NCI-H446 (cell line): ENCODE measurements at places on chromosomes 16 and 17.

DNA sequence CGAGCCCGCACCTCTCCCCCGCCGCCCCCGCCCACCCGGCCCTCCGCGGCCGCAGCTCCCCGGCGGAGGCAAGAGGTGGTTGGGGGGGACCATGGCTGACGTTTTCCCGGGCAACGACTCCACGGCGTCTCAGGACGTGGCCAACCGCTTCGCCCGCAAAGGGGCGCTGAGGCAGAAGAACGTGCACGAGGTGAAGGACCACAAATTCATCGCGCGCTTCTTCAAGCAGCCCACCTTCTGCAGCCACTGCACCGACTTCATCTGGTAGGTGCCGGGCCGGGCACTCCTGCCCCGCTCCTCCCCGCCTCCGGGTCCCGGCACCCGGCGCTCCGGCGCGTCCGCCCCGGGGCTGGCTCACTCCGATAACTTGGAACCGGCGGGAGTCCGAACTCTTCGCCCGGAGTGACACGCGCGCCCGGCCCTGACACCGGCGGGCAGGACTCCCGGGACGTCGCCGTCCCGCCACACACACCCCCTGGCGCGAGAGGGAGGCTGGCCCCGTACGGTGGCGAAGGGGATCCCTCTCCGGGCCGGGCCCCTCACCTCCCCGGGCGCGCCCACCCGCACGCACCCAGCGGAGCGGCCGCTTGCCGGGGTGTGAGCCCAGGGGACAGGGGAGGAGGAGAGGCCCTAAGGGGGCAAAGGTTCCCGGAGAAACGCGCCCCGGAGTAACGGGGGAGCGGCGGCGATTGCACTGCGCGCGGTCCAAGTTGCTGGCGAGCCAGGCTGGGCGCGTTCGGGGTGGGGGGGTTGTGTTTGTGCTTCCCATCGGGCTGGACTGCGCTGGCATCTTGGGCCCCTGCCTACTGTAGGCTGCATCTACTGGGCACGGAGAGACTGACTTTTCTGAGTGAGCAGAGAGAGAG is 581 bp downstream of the PRKCA start:
- DNase-seq: peak; percentile 12

GRCh38 chr17:2964831-2965230 is 98.6 kb downstream of the OR1D5 start:
- no peak for DNase-seq

GRCh38 chr16:85532147-85532546 is 81.0 kb upstream of the GSE1 start:
- no peak for DNase-seq

DNA sequence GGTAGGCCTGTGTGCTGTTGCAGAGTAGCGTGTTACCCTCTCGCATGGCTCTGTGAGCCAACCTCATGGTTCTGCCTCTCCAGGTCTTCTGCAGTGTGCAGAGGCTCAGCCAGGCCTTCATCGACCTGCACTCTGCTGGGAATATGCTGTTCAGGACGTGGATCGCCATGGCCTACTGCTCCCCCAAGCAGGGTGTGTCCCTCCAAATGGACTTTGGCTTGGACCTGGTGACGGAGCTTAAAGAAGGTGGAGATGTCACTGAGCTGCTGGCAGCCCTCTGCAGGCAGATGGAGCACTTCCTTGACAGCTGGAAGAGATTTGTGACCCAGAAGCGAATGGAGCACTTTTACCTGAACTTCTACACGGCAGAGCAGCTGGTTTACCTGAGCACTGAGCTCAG is 75.8 kb upstream of the ENDOV start:
- DNase-seq: no peak

DNA sequence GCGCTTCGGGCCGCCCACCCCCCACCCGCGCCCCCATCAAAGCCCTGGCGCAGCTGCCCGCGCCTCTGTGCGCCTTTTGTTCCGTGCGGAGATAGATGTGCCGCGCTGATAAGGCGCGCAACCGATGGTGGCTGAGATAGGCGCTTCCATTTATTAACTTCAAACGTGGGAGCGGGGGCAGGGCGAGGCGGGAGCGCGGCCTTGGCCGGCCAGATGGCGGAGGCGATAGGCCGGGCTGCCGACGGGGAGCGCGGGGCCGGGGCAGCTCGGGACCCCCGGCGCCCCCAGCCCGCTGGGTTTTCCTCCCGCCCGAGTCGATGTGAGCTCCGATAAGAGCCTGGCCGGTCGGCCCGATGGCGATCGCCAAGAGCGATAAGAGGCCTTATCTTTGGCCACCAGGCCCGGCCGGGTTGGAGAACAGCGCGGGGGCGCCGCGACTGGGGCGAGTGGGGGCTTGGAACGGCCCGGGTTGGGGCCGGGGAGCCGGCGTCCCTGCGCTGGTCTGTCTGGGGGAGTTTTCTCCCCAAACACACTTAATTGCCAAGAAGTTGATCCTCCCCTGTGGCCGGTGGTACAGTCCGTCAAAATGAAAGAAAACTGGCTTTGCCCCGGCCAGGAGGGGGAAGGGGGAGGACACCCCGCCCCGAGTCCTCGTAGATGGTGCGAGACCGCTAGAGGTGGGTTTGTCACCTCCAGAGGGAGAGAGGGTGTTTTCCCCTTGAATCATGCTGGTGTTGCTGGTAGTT is 2.7 kb downstream of the ZFPM1 start:
- no peak for DNase-seq

GRCh38 chr16:29926711-29927052 is 656 bp upstream of the KCTD13 start:
- no peak for DNase-seq

- DNase-seq: no peak
Observed at GRCh38 chr16:4093495-4094126, 22.6 kb downstream of the ADCY9 start.

DNA sequence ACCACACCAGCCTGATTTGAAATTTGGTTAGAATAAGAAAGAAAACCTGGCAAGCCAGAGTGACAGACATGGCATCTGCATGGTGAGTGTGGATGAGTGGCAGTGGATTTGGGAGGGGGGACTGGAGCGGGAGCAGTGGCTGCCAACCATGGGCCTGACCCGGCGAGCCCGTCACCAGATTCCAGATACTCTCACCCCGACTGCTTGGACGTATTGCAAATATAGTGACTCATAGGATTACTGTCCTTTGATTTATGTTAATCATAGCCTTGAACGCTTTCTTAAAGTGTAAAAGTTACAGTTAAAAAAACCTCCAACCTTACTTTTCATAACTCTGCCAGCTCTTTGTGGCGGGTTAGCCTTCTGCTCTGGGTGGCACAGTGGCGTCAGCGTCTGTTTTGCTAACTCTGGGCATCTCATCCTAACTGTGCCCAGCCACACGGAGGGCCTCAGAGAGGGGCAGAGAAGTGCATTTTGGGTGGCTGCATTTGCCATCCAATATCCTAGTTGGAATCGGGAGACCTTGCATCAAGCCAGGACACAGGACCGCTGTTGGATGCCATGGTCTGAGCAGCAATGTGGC is 26.8 kb upstream of the FOXK2 start:
- DNase-seq: no peak

DNA sequence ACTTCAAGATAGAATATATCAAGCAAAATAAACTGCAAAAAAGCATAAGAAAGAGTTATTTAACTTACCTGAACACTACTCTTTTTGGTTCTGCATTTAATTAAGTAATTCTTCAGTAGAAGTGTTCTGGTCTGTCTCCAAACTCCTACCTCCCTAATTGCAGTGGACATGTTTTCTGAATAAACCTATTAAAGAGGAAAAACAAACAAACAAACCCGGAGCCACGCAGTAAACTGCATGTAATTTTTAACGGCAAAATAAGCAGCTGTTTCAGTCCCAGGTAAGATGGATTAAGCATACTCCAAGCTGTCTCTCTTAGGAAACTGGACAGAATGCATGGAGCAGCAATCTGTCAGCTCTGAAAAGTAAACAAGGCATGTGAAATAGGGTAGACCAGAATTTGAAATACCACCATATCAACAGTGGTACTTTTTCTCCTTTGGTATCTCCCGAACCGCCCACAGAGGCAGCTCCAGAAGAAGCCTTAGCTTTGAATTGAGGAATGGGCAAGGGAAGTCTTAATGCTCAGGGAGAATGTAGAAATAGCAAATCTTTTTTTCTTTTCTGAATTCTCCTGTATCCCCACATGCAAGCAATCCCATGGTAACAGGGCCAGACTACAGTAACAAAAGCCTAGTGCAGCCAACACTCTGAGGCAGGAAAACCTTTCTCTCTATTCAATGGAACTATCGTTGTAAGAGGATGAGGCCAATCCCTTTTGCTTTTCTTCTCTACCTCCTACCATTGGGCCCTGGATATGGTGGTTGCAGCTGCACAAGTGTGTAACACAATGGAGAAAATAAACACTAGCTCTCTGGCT is 12.5 kb downstream of the ABCA5 start:
- no peak for DNase-seq

- DNase-seq: no peak
Observed at GRCh38 chr16:53844804-53845203, 140.8 kb downstream of the FTO start.

GRCh38 chr16:71848622-71849021 is 2.8 kb downstream of the ATXN1L start:
- no peak for DNase-seq

DNA sequence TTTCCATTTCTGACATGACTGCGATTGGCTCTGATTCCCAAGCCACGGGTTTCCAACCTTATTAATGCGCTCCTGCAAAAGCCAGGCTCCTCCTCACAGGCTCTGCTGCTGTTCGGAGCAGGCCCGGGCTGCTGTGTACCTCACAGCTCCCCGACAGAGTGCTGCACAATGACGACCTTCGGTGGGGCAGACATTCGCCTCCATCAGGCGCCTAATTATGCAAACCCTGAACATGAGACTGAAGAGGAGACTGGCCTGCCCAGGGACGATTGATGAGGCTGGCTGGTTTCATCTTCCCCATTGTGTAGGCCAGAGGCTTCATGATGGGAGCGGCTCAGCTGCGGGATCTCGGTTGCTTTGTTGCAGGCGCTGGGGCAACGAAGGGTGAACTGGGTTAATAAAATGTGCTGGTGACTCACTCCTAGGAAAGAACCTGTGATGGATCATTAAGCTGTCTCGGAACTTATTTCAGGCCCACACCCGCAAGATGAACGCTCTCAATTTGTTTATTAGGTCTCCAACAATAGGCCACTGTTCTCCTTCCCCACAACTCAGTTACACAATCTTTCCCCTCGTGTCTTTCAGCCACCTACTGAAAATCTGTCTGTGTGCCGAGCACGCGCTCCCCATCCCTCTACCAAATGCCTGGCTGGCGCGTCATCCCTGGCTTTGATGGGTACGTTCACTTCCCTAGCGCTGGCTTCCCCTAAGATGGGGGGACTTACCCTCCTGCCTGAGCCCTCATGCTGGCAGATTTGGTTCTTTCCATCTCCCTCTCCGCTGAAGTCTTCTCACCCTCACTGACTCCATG is 27.2 kb upstream of the TOB1 start:
- no peak for DNase-seq

GRCh38 chr16:53055541-53056391 is 975 bp downstream of the CHD9 start:
- DNase-seq: no peak

- DNase-seq: no peak
Observed at GRCh38 chr17:82859431-82860403, 19.9 kb upstream of the ZNF750 start.

DNA sequence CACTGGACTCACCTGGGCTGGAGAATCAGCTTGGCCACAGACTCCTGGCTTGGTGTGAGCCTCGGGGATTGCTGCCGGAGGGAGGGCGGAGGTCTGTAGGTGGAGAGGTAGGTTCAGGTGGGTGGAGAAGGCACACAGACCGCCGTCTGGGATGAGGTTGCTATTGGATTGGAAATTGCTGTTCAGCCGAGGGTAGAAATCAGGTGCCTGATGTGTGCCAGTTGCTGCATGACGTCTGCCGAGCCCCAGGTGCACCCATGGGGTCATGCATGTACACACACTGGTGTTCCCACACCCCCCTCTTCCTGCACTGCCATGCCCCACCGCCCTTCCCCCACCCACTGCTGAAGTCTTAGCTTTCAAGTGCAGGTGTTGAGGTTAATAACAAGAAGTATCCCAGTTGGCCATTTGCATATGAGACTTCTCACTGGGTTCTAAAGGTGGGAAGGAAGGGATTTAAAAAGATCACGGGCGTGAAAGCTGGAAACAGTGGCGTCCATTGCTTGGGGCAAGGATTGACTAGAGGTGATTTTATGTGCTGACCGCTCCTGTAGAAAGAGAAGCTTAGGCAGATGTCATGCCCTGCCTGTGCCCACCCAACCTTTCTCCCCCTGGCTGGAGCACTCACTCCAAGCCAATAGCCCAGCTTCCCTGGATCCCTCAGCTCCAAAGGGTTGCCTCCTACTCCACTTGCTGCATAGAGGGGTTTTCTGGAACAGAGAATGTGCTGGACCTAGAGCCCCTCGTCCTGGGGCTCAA is 193.6 kb downstream of the CCDC182 start:
- DNase-seq: no peak

- DNase-seq: peak; percentile 22
Observed at GRCh38 chr17:41496803-41497484, 7.2 kb upstream of the KRT36 start.

GRCh38 chr17:45973099-45973780 is 25.8 kb upstream of the STH start:
- no peak for DNase-seq

DNA sequence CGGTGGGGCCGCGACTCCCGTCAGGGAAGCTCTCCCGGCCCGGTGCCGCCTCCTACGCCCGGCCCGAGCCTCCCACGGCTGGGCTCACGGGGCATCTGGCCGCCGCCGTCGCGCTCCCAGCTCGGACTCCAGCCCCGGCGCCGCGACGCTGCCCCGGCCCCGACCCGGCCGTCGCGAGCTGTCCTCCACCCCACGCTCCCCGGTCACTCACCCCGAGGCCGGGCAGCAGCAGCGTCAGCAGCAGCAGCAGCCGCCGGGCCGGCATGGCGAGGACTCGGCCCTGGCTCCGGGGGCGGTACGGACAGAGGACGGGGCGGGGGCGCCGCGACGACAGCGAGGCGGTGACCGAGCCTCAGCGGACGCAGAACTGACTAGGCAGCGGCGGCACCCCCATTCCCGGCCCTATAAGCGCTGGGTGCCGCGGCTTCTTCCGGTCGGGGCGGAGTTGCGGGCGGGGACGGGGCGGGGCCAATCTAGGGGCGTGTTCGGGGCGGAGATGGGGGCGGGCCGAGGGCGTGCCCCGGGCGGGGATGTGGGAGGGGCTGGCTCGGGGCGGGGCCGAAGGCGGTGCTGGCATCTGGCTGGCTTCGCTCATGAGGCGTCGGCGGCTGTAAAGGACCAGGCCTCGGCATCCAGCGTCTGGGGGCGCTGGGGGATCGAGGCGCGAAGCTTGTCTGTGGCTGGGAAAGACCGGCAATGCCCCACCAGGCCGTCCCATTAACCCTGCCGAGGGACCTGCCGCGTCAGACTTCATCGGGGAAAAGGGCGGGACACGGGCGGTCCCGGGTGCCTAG is at the start of gene ERN1:
TSS of gene ERN1 (minus strand) at position 380 of the 794 bp plus-strand sequence. CDS start at position 265, 115 bp downstream.
- peak; percentile 87 for DNase-seq
